ENCODE measurements at places on chromosomes 4 and X. TPM values are rescaled to one million over a fixed set of nuclear protein-coding genes. Genes with fewer than 3 reads are reported as not detected.
A peak's percentile ranks its signal among the peaks of the same experiment; 100 is the strongest.

GRCh38 chr4:56671860-56672259, 9.2 kb downstream of the HOPX start:
- DNase-seq: no peak

GRCh38 chrX:137166591-137166990, 132.8 kb upstream of the GPR101 start:
- peak; percentile 39 for DNase-seq

GRCh38 chrX:153590961-153591956, 7.7 kb downstream of the CCNQ start:
- DNase-seq: no peak

The BMP3 gene
- not detected for total RNA-seq

The RS1 gene
- not detected for total RNA-seq

Measured in activated CD8-positive, alpha-beta T cell treated with anti-CD3 and anti-CD28 coated beads for 36 hours (primary cell).